ENCODE measurements at places on chromosomes 12 and 14.
A peak's percentile ranks its signal among the peaks of the same experiment; 100 is the strongest.

DNA sequence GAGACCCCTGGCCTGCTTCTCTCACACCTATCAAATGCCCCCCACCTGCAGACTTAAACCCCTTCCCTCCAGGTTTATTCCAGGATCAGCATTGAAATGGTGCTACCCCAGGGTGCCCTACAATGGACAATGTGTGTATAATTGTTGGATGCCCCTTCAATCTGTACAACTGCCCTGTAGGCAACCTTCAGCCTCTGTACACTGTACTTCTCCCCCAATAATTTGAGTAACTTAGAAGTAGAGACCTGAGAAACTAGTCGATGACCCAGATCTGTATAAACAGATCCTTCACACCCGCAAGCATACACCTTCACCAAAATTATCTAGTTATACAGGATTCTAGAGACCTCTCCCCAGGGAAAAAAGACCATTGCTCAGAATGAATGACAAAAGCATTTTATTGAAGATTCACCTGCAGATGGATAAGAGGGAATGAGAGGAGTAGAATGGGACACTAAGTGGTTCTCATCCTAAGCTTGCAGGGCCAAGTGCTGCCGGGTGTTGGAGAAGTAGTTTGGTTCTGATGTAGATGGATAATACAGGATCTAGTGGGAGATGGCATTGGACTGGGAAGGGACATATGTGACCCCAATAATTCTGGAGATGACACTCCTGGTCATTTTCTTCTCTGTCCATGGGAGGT, 7.6 kb downstream of the KRT4 start:
- no peak for DNase-seq

GRCh38 chr14:37230551-37231194, 32.9 kb downstream of the MIPOL1 start:
- DNase-seq = peak; percentile 26

GRCh38 chr14:35286707-35287106, 5.5 kb upstream of the PSMA6 start:
- no peak for DNase-seq

DNA sequence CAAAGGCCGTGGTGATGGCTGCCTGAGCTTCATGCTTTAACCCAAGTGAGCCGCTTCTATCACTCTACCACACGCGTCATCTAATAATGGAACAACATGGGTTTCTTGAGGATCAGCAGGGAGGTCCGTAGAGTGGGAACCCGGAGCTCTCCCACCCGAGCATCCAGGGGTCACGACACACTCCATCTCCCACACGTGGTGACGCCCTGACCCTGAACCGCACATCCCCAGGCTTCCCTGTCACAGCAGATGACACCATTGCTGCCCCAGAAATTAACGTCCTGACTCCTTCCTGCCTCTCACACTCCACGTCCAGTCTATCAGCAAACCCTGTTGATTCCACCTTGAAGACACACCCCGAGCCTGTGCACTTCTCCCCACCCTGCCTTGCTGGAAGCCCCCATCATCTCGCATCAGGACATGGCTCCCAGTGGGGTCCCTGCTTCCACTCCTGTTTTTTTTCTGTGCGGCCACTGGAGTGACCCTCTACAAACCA, 163.2 kb downstream of the PIWIL1 start:
- DNase-seq = no peak

DNA sequence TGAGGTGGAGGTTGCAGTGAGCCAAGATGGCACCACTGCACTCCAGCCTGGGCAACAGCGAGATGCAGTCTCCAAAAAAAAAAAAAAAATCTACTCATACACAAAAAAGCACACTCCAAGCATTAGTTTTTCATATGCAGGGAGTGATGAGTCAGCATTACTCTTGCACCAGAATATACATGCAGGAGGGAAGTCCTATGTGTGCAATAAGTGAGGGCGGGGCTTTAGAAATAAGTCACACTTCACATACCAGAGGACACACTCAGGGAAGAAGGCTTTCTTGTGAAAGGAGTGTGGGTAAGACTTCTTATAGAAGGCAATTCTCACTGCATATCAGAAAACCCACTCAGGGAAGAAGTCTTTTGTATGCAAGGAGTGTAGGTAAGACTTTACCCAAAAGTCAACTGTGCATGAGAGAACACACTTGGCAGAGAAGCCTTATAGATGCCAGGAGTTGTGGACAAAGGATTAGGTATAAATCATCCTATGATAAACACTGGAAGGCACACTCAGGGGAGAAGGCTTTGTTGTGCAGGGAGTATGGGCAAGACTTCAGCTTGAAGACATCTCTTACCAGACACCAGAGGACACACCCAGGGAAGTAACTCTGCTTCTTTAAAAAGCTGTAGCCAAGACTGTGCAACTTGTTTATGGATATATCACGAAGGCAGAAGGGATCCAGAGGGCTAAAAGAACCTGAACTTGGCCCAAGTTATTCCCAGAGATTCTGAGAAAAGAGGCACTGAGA, 50.5 kb downstream of the ATF7 start:
- no peak for DNase-seq

All from H7 (cell line).